ENCODE measurements at places on chromosomes 5 and 9. TPM values are rescaled to one million over a fixed set of nuclear protein-coding genes. Genes with fewer than 3 reads are reported as not detected.

Gene PTGES
- 56.2 TPM for total RNA-seq

Gene MYMK
- not detected for total RNA-seq

Gene FOXI1
- total RNA-seq = not detected

Gene WNT8A
- not detected for total RNA-seq

Gene IL4
- total RNA-seq = not detected

Measured in subcutaneous preadipocyte (primary cell).